ENCODE measurements at places on chromosomes 1 and 21.

- DNase-seq, result no peak
Measured at GRCh38 chr1:29986986-29987385, 736.4 kb downstream of the MATN1 start.

GRCh38 chr1:209240351-209240750 is 343.2 kb upstream of the CAMK1G start:
- no peak for DNase-seq

- no peak for DNase-seq
Measured at GRCh38 chr1:217586586-217586985, 44.3 kb downstream of the GPATCH2 start.

- DNase-seq, result no peak
Measured at GRCh38 chr1:88650676-88651418, 33.2 kb upstream of the PKN2 start.

DNA sequence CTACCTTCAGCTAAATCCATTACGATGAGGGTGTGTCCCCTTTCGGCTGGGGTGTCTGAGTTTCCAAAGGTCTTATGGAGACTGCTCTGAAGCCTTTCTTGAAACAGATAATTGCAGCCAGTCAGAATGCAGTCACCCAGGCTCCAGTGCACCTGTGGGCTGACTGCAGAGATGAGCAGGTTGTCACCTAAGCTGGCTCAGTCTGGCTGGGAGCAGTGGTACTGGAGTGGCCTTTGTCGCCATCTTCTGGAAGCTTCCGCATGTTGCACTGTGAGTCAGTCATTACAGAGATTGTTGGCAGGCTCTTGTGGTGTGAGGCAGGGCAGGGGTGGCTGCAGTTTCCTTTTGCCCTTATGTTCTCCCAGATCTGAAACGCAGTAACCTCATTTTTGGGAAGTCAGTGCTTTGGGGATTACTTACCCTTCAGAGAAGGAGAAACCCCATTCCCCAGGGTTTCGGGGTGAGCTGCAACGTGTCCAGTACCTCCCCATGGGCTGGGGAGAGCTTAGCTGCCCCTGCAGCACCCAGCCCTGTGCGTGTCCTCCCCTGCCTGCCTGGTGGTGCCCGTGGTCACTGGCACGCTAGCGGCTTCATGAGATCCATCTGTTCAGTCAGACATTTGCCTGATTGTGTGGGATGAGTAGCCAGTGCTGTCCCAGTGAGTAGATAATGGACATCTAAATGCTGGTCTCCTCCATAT is 48.0 kb downstream of the SMYD2 start:
- peak; percentile 92 for DNase-seq
